ENCODE measurements at places on chromosomes 2 and 18.

- DNase-seq, result no peak
Measured at GRCh38 chr2:158464426-158465281, 7.9 kb downstream of the PKP4 start.

- DNase-seq, result no peak
Measured at GRCh38 chr2:74021407-74021755, 36.7 kb downstream of the TET3 start.

DNA sequence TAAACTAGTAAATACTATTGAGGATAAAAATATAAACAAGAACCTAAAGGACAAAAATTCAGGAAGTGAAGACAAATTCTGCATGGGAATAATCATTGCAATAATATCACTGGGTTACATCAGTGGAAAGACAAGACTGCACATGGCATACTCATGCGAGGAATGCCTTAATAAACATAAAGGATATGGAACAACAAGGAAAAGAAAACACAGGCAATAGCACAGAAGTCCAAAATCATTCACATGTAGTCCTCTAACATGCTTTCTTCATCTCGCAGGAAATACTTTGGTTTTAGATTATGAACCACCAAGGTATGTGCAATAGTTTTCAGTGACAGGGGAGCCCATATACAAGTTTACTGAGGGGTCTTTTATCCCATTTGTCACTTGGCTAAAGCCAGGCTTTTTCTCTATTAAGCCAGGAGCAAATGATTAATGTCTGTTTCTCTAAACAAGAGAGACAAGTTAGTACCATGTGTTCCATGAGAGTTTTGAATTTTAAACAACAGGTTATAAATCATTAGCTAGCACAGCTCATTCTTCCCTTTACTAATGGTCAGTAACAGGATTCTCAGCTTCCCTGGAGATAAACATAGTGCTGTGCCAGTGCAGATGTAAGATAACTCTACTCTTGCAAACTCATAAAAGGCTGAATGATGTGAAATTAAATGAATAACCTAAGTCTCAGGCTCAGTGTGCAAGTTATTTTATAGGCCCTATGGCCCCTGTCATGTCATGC lies 353.6 kb upstream of the FSIP2 start:
- no peak for DNase-seq

DNA sequence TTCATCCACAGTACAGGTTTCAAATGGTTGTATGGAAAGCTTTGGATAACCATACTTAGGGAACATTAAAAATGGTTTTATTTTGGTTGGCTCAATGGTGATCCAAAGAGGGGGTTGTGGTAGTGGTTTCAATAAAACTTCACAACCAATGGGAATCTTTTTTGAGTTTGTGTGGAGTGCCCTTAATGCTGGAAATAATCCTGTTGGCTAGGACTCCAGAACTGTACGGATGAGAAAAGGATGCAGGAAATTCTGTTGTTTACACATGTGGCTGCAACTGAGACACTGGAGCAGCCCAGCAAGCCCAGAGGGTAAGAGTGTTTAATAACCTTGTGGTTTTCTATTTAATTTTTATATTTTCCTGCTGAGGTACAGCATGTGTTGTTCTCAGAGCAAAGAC lies at the start of gene CCDC102B:
TSS of gene CCDC102B (plus strand) at position 210 of the 400 bp plus-strand sequence. CDS start 38,684 bp downstream, outside the sequence.
- no peak for DNase-seq

GRCh38 chr2:187358531-187358930 lies 89.5 kb downstream of the CALCRL start:
- DNase-seq, result no peak

DNA sequence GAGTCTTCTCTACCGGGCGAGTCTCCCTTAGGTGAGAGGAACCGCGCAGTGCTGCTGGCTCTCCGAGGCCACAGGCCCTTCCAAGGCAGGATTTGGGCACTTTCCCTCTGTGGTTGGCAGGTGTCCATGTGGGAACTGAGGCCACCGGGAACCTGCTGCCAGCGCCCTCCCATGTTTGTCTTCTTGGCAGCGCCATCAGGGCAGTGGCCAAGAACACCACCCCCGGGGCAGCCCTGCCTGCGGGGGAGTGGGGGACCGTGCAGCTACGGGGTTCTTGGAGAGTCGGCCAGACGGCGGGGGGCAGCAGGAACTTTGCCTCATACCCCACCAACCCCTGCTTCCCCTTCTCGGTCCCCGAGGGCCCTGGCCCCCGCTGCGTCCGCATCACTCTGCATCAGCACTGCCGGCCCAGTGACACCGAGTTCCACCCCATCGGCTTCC lies 10.0 kb downstream of the CAPN10 start:
- DNase-seq, result no peak

- no peak for DNase-seq
Measured at GRCh38 chr2:147688242-147688641, 156.6 kb upstream of the ACVR2A start.

- DNase-seq, result no peak
Measured at GRCh38 chr2:63858291-63858690, 16.6 kb downstream of the UGP2 start.

DNA sequence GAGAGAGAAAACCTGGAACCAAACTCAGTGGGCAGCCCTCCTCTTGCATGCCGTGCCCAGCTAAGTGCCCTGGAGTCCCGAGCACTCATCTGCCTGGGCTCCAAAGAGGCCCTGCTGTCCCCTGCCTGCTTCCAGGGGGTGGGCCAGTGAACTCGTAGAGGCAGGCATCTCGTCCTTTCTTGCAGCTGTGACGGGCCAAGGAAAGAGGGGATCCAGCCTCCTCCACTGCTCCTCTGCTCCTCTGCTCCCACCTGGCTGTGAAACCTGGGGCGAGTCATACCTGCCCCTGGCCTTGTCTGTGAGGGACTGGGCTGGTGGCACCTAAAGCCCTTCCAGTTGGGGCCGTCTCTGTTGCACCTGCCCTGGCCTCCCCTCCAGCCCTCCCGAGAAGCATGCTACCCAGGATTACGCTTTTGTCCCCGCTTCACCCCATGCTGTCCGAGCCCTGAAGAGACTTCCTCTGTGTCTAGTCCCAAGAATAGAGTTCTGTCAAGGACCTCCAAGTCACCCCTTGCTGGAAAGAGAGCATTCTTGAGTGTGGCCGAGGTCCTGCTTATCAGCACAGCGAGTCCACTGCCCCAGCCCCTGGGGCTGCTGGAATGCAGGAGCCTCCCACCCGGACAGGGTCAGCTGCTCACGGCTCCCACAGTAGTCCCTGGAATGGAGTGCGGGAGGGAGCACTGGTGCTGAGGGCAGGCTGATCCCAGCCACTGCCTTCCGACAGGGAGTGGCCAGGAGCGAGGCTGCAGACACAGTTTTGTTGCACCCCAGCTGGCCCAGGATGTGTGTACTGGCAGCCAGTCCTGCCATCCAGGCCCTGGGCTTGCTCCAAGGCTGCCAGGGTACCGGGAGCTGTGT lies 14.3 kb downstream of the KCNK3 start:
- no peak for DNase-seq

DNA sequence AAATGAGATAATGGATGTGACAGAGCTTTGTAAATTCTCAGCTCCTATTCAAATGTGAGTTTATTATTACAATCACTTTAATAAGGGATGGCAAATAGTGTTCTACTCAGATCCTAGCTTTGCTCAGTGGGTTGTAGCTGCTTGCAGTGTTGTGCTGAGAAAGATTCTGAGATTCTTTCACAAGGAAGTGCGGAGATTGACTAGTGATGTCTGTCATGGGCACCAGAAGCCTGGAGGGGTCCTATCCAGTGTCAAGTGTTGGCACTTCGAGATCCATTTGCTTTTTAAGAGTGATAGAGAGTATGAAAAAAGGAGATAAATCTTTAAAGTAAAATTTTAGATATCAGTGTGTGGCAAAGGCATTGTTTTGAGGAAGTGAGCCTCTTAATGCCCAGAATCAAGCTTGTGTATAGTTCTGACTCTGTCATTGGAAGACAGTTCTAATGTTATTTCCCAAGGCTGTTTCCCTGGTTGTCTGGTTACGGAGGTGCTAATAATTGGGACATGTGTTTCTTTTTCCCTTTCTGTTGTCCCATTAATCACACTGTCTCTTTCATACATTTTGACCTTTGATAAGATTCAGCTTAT lies 181.7 kb upstream of the SPRED2 start:
- no peak for DNase-seq

DNA sequence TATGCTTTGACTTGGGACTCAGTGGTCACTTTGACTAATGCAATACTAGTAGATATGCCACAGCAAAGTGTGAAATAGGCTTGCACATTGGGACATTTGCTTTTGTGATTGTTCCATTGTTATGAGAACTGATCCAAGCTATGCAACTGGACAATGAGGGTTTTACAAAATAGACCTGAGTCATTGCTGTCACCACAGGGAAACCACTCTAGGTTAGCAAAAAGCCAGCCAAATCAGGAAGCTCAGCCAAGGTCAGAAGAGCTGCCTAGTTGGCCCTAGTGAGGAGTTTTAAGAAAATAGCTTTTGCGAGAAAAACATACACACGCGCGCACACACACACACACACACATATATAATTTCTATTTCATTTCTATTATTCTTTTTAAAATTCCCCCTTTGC lies 452.4 kb upstream of the CDH7 start:
- no peak for DNase-seq

- no peak for DNase-seq
Measured at GRCh38 chr2:177484180-177484795, 91.7 kb downstream of the AGPS start.

- DNase-seq, result no peak
Measured at GRCh38 chr2:191231995-191232394, 13.2 kb upstream of the MYO1B start.

DNA sequence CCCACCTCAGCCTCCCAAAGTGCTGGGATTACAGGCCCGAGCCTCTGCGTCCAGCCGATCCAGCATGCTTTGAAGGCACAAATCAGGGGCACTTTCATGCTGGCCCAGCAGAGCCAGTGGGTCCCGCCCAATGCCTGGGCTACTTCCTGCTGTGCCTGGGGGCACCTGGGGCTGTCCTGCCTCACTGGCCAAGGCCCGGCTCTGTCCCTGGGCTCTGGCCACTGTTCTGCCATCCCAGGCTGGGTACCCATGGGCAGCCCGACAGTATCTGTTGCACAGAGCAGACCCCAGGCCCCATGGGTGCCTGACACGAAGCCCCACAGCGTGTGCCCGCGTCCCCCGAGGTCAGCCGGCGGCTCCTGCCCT lies 6.8 kb upstream of the GAL3ST2 start:
- DNase-seq, result no peak

DNA sequence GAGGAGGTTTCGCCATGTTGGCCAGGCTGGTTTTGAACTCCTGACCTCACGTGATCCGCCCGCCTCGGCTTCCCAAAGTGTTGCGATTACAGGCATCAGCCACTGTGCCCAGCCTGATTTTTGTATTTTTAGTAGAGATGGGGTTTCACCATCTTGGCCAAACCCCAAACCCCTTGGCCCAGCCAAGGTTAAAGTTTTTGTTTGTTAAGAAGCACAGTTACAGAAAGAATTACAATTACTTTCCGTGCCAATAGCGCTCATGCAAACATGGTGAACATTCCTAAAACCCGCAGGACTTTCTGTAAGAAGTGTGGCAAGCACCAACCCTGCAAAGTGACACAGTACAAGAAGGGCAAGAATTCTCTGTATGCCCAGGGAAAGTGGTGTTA lies 26.1 kb downstream of the ITSN2 start:
- DNase-seq, result no peak

DNA sequence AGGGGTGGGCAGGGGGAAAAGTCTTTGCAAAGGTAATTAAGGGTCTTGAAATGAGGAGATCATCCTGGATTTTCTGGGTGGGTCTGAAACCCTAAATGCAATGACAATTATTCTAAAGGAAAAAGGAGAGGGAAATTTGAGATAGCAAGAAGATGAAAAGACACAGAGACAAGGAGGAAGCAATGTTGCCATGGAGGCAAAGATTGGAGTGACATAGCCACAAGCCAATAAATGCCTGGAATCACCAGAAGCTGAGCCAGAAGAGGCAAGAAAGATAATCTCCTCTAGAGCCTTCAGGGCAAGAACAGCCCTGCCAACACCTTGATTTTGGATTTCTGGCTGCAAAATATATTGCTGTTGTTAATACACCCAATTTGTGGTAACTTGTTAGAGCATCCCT lies 1246.3 kb upstream of the PIK3C3 start:
- no peak for DNase-seq

GRCh38 chr2:149740490-149740889 lies 152.9 kb upstream of the MMADHC start:
- DNase-seq, result no peak

DNA sequence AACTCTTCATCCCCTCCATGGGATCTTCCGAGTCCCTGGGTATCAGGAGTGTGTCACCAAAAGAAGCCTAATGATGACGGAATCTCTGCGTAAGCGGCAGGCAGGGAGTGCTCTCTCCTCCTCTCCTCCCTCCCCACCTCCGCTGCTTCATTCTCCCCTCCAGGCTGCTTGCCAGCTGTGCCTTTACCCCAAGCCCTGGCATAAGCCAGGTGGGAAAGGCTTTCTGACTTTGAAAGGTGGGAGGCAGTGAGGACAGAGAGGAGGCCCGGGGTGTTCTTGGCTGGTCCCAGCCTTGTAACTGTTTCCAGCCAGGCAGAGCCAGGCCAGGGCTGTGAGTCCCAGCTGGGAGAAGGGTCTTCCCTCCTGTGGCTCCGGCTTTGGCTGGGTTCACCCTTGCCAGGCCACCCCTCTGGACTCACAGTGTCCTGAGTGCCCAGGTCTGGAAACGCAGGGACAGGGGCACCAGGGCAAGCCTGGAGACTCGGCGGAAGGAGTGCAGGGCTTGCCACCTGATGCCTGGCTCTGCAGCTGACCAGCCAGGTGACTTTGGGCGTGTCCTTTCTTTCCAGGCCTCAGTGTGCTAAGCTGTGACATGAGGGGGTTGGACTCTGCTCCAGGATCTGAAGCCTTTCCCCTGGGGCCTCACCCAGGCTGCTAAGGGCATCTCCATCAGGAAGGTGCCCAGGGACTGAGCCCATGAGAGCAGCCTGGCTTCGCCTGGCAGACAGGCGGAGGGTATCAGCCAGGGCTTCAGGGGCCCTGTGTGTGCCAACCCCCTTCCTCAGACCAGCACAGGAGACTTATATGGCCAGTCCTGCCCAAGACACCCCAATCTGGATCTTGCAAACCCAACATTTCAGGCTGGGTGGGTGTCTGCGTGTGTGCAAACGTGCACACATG lies 32.7 kb upstream of the HPCAL1 start:
- no peak for DNase-seq

GRCh38 chr18:76435316-76435989 lies 59.6 kb downstream of the ZNF516 start:
- no peak for DNase-seq

- no peak for DNase-seq
Measured at GRCh38 chr2:75047992-75048625, 89.7 kb downstream of the POLE4 start.

DNA sequence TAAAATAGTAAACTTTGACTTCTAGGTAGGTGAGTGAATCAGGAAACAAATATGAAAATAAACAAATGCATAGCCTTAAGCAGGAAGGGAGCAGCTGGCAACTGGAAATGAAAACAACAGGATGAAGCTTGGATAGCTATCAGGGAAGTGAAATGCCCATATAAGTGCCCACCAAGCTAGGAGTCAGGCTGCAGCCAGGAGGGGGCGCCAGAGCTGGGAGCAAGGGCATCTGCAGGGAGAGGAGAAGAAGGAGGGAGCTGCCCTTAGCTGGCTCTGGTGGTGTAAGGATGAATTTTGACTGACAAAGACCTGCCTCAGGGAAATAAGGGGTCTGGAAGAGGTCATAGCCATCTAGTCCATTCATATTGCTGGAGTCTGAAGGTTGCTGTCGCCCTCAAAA lies 298.3 kb downstream of the TDRD15 start:
- DNase-seq, result no peak
